ENCODE measurements at places on chromosomes 2 and 18.

DNA sequence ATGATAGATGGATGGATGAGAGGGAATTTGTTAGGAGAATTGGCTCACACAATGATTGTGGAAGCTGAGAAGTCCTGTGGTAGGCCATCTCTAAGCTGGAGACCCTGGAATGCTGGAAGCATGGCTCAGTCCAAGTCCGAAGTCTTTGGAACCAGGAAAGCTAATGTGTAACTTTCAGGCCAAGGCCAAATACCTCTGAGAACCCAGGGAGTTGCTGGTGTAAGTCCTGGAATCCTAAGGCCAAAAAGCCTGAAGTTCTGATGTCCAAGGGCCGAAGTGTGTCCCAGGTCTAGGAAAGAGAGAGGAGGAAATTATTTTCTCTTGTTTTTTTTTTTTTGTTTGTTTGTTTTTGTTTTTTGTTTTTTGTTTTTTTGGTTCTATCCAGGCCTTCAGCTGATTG lies 492.2 kb upstream of the GCFC2 start:
- no peak for DNase-seq

DNA sequence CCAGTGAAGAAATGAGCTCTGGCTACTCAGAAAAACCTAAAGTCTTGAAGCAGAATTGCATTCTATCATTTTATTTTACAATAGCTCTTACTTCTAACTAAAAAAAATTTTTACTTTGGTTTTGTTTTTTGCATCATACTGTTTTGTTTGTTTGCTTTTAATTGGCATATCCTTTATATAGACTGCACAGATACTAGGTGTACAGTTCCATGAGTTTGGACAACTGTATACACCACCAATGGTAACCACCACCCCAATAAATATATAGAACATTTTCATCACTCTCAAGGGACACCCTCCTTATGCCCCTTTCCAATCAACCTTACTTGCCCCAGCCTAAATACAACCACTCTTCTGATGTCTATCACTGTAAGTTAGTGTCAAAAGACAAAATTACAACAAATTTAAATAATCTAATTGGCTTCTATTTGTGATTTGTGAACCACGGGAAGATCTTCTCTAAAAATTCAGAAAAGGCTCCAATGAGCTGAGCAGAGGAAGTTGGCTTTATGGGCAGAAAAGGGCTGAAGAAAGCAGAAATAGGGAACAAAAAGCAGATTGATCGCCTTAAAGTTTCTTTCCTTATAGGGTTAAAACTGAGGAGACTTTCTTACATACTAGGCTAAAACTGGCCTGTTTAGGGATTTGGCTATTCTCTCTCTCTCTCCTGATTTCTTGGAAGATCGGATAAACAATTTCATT lies 22.2 kb upstream of the SOS1 start:
- DNase-seq = no peak

DNA sequence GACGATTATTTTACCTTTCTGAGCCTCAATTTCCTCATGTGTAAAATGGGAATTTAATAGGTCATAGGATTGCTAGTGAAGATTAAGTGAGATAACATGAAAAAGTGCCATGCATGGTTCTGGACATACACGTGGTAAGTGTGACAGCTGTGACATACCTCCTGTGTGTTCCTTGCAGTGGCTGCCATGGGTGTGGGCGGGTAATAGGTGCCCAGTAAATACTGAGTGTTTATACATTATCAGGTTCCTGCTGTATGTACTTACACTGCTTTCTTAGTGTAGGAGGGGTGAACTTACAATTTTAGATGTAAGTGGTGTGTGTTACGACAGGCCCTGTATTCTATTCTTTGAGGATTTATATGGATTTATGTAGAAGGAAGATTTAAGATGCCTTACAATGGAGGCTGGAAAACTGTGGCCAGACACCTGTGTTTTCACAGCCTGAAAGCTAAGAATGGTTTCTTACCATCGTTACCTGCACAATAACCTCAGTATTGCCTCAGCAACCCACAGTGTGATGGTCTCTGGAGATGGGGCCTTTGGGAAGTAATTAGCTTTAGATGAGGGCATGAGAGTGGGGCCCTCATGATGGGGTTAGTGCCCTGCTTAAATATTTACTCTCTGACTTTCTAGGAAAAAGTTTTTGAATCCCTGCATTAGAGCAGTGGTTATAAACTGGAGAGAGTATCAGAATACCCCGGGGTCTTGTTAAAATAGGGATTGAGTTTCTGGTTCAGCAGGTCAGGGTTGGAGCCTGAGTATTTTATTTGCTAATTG lies 78.1 kb downstream of the ASAP2 start:
- DNase-seq = no peak

- no peak for DNase-seq
These were observed 114.0 kb upstream of the SLC35G4 start for GRCh38 chr18:11495441-11495840.

DNA sequence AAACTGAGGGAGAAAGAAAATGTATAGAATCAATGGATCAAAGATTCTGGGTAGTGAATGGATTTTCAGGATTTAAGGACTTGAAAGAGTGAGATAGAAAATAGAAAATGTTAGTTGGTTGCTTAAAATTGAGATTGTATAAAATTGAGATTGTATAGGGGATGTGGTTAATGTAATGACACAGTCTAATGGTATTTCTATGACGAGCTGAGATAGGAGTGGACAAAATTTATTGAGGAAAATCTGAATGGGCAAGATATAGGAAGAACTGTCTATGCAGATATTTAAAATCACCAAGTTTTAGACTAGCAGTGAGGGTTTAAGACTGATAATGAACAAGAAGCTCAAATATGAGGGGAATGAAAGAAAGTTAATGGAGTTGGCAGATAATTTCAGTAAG lies 406.6 kb downstream of the NYAP2 start:
- DNase-seq = peak; percentile 22

DNA sequence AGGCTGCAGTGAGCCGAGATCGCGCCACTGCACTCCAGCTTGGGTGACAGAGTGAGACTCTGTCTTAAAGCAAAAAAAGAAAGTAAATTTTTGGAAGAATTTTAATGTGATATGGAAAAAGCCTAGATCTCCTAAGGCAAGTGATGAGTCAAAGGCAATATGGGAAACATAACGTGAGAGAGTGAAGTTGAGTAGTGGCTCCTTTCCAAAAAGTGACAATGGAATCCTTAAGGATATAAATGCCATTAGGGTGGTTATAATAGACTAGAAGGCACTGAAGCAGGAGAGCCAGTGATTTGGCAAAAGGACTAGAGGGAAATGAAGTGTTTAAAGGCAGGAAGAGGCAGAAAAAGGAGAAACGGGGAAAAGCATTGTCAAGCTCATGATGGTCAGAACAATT lies 25.6 kb downstream of the ARHGAP28 start:
- peak; percentile 75 for DNase-seq

DNA sequence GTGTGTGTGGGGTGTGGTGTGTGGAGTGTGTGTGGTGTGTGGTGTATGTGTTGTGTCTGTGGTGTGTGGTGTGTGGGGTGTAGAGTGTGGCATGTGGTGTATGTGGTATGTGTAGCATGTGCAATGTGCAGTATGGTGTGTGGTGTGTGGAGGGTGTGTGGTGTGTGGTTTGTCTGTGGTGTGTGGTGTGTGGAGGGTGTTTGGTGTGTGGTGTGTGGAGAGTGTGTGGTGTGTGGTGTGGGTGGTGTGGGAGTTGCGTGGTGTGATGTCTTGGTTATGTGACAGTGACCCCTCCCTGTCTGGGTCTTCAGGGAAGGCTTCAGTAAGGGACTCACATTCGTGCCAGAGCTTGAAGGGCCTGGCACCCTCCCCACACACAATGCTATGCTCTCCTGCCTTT lies 718.2 kb upstream of the SOX11 start:
- no peak for DNase-seq

GRCh38 chr2:63734510-63734909 lies 107.2 kb upstream of the UGP2 start:
- DNase-seq = peak; percentile 62

- no peak for DNase-seq
These were observed 237.4 kb upstream of the REV1 start for GRCh38 chr2:99727199-99727598.

- DNase-seq = peak; percentile 45
These were observed 236.5 kb downstream of the TPGS2 start for GRCh38 chr18:36592282-36592681.

- DNase-seq = no peak
These were observed 29.7 kb downstream of the IKZF2 start for GRCh38 chr2:213121690-213122089.
